ENCODE measurements at places on chromosomes 4 and X.

- DNase-seq, result no peak
Observed at GRCh38 chrX:132216806-132217202, 2.4 kb downstream of the RAP2C start.

DNA sequence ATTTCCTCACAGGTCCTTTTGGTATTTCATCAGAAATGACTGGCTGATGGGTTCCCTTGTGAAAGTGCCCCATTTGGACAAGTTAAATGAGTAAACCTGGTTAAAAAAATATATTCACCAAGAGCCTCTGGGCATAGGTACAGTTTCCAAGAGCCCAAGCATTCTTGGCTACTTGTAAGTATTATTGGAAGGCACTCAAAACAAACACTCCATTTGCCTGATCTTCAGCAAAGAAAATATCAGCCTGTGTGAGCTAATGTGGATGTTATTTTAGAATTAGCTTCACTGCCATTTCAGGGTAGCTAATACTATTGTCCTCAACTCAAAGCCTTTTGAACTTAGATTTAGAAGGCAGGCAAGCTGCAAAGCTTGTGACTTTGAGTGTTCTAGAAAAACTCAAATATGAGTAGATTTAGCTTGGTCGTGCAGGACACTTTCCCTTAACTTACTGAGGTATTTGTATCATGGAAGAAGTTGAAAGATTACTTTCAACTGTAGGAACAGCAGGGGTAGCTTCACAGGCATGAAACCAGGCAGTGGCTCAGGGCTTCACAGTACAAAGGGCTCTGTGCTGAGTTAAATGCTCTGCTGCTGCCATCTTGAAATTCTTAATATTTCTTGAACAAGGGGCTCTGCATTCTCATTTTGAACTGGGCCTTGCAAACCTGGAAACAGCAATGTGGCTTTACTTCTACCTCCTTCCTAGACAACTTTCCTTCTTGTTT lies 177.2 kb downstream of the AMELX start:
- no peak for DNase-seq

GRCh38 chr4:186920992-186921391 lies 197.3 kb upstream of the FAT1 start:
- no peak for DNase-seq

GRCh38 chr4:3436798-3437581 lies 4.8 kb upstream of the HGFAC start:
- DNase-seq, result no peak

DNA sequence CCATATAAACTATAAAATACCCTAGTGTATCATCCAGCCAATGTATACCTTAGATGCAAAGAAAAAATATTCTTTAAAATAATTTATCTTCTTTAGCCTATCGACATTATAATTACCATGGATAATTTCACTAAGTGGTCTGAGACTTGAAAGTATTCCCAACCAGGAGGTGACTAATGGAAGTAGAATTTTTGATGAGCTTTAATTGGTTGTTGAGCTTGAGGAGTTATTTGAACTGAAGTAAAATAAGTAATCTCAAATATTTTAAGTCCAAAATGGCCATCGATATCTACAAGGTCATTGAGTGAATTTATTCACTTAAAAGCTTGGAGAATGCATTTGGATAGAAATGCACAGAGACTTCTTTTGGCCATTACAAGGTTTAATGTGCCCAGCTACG lies 436.2 kb downstream of the TLL1 start:
- no peak for DNase-seq

DNA sequence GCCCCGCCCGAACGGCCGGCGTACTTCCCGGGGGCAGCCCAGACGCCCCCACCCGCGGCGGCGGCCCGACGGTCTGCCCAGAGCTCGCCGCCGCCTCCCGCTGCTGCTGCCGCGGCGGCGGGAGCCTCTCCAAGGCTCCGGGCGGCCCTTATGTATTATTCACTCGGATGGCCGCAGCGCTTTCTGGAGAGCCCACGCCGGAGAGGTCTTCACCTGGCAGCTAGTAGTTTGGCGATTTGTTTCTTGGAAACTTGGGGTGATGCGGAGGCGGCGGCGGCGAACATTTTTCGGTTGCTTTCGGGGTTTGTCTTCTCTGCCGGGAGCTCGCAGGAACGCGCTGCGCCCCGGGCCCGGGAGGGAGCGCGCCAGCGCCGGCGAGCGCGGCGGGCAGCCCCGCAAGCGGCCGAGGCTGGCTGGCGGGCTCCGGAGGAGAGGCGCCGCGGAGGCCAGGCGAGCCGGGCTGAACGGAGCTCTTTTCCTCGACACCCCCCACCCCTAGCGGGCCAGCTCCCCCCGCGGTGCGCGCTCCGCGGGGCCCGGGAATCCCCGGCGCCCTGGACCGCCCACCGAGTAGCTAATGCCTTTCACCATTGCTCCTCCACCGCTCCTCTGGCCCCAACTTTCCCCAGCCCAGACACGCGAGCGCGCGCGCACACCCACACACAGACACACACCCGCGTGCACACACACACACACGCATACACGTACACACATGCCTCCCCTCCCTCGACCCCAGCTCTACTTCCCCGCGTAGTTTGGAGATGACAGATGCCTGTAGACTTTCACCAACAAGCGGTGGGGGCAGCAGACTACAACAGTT lies 113.5 kb downstream of the DHX15 start:
- peak; percentile 42 for DNase-seq

DNA sequence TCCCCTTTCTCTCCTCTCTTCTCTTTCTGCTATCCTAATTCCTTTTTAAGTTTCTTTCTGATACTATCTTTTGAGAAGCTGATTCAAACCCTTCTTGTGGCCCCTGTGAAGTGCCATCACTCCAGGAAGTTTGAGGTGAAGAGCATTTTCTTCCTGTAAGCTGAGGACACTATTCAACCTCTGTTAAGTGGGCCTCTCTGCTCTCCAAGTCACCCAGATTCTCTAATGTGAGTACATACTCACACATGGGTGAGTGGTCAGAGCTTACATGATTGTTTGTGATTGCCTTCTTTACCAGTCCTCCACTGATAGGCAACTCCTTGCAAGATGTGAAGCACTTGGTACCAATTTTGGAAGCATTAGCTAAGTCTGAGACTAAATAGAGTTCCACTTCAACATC lies 18.4 kb upstream of the SMIM10L2A start:
- DNase-seq, result no peak

GRCh38 chr4:72974694-72975487 lies 94.6 kb downstream of the COX18 start:
- DNase-seq, result no peak

DNA sequence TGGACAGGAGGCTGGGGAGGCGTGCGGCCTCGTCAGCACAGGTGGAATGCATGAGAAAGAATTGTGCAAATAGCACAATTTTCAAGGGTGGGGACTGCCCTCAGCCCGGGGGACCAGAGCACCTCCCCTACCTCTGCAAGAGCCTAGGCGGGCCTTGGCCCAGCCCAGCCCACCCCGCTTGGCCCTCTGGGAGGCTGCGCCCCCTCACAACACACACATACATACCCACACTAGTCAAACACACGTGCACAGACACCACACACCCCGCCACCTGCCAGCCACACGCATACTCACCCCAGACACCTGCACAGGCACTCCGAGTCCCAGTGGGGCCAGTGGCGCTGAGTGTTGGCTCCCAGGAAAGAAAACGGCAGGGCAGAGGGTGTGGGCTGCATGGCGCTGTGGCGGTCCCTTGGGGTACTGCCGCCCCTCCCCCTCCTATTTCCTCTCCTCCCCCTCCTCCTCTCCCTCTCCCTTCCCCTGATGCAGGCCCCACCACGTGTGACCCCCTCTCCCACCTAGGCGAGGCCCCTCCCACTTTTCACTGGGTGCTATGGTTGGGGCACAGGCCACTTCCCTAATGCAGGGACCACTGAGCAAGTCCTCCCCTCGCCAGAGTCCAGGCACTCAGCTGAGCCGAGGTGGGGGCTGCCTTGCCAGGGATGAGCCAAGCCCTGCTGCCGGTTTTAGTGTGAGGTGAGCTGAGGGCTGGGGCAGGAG lies 84.5 kb downstream of the FAM53A start:
- DNase-seq, result no peak

DNA sequence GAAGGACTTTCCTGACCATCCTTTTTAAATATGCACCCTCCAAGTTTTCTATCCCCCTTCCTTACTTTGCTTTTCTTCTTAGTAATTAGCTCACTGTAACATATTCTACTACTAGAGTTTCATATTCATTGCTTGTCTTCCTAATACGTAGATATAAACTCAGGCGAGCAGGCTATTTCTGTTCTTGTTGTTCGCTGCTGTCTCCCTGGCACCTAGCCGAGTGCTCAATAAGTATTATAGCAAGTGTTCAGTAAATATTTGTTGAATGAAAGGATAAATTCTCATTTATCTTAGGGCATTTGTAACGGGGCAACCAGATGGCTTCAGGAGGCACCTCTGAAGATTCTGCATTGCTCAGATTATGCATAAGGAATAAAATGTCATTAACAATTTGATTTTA lies 6.8 kb upstream of the RHOH start:
- no peak for DNase-seq

DNA sequence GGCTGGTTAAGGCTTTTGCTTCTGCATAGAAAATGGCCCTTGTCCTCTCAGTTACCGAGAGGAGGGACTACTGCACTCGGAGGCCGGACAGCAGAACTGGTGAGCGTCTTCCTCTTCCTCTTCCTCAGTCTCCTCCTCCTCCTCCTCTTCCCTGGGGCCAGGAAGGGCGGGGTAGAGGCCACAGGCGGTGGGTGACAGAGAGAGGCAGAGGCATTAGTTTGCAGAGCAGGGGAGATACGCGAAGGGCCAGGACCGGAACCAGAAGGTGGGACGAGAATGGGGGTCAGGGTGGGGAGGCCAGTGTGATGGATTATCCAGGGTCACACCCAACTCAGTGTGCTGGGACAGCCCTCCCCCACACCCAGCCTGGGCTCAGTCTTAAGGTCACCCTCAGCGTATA lies 14.5 kb downstream of the IQSEC2 start:
- DNase-seq, result no peak

DNA sequence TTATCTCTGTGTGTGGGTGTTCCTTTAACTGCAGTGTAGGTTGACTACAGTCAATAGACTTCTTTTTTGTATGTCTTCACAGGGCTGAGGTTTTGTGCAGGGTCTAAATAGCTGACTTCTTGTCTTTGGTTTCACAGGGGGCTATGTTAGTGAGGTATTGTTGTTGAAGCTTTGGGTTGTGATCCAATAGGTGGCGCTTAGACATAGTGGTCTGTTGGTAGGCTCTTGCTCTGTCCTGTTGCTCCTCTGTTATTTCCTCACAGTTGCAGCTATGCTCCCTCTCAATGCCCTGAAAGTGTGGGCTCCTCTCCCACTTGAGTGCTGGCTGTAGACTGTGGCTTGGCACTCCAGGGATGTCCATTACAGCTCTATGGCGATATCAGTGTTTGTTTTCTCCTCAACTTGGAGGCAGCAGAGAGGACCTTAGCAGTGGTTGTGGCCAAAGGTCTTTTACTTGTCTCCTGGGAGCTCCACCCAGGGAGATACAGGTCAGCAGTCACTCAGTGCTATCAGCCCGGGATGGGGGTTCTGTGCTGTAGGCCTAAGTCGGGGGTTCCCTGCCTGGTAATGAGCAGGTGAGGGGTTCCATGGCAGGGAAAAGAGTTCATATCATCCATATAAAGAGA lies 14.0 kb downstream of the POF1B start:
- no peak for DNase-seq

DNA sequence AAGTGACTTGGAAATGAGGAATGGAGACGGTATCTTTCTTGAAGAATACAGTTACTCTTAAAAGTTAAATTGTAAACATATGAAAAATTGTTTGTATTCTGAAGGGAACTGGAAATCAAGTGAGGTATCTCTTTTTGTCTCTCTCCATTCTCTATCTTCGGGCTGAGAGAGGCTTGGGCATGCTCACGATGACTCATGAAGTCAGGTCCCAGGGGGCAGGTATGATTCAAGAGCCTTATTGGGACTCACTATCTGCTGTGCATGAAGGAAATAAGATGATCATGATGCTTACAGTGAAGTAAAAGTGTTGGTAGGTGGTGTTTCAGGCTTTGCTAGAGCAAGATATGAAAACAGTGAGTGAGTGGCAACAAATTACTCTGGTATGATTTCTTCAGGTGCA lies 200.4 kb upstream of the PITX2 start:
- DNase-seq, result no peak

- no peak for DNase-seq
Observed at GRCh38 chrX:10574663-10575062, 45.7 kb downstream of the MID1 start.

GRCh38 chrX:97909245-97909644 lies 1025.5 kb downstream of the RPA4 start:
- peak; percentile 60 for DNase-seq

DNA sequence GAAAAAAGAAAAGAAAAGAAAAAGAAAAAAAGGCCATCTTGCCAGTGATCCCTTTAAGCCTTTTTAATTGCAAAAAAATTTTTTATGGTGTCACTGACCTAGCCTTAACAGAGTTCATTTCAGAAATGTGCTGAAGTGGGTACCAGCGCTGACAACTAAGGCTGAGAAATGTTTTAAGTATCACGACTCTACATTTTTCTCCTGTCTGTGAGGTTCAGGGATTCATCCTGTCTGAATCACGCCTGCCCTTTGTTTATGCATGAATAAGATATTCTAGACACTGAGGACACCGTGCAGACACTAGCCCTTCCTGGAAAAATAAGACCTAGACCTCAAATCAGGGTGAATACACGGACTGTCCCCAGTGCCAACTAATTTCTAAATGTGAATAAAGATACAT lies 154.4 kb upstream of the NOCT start:
- DNase-seq, result no peak

- no peak for DNase-seq
Observed at GRCh38 chrX:30607155-30607554, 29.6 kb upstream of the TASL start.

DNA sequence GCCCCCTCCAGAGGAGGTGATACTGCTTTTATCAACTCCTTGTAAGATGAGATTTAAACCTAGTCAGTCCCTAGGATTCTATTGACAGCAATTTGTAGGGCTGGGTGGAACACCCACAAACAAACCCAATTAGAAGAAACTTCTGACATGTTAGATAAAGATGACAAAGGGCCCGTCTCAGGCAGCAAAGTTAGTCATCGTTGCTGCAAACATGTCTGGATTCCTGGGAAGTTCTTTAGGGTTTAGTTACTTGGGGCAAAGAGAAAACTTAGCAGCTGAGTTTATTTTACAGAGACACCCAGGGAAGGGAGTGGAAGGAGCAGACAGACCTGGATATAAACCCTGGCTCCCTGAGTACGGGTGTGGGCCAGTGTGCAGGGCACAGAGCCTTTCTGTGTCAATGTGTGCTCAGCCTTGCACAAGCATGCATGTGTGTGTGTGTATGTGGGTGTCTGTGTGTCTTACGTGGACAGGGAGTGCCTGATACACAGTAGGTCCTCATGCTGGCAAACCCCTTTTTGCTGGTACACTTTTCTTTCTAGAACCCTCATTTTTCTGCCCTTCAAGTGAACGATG lies 130.0 kb upstream of the STX18 start:
- DNase-seq, result no peak

DNA sequence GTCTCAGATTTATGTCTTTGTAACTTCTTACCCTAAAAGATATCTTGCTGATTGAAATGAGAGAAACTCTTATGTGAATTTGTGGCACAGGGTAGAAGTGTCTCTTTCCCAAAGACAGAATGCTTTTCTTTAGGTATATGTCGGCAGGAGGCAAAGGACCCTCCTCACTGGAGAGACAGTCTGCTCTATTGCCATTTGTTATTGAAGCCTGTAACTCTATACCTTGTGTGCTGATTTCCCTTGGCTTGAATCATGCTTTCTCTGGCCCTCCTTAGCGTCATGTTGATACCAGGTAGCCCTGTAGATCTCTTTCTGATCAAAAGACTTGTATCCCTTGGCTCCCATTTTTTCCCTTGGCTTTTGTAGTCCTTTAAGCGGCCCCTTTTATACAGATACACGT lies 284.3 kb downstream of the CXXC4 start:
- no peak for DNase-seq

GRCh38 chrX:15786915-15787314 lies 3.4 kb upstream of the ZRSR2 start:
- DNase-seq, result no peak

- no peak for DNase-seq
Observed at GRCh38 chr4:14528918-14529317, 473.4 kb upstream of the CPEB2 start.
